ENCODE measurements at places on chromosomes 7 and 10.

DNA sequence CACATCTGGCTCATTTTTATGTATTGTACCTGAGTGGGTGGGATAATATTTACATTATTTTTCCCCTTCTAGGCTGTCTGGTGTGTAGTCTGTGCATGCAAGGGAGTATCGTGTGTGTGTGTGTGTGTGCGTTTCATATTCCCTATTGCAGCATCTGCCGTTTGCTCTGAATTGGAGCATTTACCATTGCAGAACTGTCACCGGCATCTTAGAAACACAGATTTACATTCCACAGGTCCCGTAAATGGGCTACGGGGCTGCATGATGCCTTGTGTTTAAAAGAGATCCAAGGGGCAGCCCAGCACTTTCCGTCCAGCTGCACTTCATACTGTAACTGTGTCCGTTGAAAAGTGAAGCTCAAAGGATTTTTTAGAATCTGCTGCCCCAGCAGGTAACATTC is 167.1 kb upstream of the KIAA1217 start:
- no peak for DNase-seq

- DNase-seq: no peak
Measured at GRCh38 chr10:20299034-20299736, 483.0 kb downstream of the PLXDC2 start.

- peak; percentile 16 for DNase-seq
Measured at GRCh38 chr7:112930787-112931186, 140.6 kb upstream of the TMEM168 start.

GRCh38 chr10:62653254-62653653 is 151.3 kb upstream of the ADO start:
- DNase-seq: no peak

Data from Kasumi-1 (cell line).